ENCODE measurements at places on chromosomes 1 and 21.

- H3K27ac ChIP-seq = no peak overlapping the region
- DNase-seq = no peak
- H3K4me3 ChIP-seq = no peak overlapping the region
- no peaks in the 10 kb centered on the region for H3K27me3 ChIP-seq
- no peaks in the 10 kb centered on the region for H3K4me1 ChIP-seq
Measured at GRCh38 chr1:167808104-167808503, 86.3 kb downstream of the MPZL1 start.

DNA sequence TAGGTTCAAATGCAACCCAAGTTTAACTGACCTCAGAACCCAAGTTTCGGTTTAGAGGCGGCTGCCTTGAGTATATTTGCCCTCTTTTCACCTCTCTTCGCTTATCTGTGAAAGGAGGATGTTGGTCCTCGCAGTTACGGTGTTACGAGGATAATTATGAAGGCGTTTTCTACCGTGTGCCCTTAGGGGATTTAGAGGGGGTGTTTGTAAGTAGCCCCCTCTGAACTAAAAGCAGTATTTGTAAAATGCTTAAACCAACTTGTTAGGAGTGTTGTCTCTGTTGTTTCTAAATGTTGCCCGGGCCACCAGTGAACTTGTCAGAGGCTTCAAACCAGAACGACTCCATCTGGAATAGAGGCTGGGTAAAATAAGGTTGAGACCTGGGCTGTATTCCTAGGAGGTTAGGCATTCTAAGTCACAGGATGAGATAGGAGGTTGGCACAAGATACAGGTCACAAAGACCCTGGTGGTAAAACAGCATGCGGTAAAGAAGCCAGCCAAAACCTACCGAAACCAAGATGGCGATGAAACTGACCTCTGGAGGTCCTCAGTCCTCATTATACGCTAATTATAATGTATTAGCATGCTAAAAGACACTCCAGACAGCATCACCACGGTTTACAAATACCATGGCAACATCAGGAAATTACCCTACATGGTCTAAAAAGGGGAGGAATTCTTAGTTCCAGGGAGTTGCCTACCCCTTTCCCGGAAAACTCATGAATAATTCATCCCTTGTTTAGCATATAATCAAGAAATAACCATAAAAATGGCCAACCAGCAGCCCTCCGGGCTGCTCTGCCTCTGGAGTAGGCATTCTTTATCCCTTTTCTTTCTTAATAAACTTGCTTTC is 1.0 kb upstream of the PSRC1 start:
- H3K4me1 ChIP-seq = peaks cover 23% of the 10 kb centered on the region
- H3K27me3 ChIP-seq = no peaks in the 10 kb centered on the region

DNA sequence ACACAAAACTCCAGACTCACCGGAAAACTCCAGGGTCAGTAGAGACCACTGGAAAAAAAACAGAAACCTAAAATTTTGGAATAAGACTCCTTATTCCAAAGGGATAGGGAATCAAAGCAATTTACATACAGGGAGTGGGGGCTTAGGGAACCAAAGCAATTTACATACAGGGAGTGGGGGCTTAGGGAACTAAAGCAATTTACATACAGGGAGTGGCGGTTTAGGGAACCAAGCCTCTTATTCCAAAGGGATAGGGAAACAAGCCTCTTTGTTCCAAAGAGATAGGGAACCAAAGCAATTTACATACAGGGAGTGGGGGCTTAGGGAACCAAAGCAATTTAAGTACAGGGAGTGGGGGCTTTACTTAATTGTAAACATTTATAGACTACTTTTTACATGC is 28.4 kb upstream of the TTLL7 start:
- H3K36me3 ChIP-seq = no peaks in the 10 kb centered on the region
- H3K4me1 ChIP-seq = no peaks in the 10 kb centered on the region
- no peak overlapping the region for H3K4me3 ChIP-seq
- peaks cover 8% of the 10 kb centered on the region for H3K27me3 ChIP-seq

GRCh38 chr1:216898801-216899200 is 175.6 kb upstream of the ESRRG start:
- no peak for DNase-seq
- peaks cover 12% of the 10 kb centered on the region for H3K4me1 ChIP-seq
- H3K27me3 ChIP-seq = no peaks in the 10 kb centered on the region
- no peak overlapping the region for H3K4me3 ChIP-seq
- H3K36me3 ChIP-seq = no peaks in the 10 kb centered on the region

DNA sequence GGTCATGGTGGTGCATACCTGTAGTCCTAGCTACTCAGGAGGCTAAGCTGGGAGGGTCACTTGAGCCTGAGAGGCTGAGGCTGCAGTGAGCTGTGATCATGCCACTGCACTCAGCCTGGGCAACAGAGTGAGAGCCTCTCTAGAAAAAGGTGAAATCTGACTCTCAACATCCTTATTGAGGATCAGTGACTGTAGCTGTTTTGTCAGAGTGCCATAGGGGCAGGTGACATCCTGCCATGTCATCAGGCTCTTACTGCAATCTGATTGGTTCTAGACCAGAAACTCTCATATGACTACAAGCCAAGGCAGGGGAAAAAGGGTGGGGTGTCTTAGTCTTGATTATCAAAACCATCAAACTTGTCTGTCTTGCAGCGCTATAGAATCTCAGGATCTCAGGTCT is 62.8 kb upstream of the NGF start:
- H3K36me3 ChIP-seq = no peaks in the 10 kb centered on the region
- no peak overlapping the region for H3K4me3 ChIP-seq
- DNase-seq = no peak
- no peaks in the 10 kb centered on the region for H3K4me1 ChIP-seq

DNA sequence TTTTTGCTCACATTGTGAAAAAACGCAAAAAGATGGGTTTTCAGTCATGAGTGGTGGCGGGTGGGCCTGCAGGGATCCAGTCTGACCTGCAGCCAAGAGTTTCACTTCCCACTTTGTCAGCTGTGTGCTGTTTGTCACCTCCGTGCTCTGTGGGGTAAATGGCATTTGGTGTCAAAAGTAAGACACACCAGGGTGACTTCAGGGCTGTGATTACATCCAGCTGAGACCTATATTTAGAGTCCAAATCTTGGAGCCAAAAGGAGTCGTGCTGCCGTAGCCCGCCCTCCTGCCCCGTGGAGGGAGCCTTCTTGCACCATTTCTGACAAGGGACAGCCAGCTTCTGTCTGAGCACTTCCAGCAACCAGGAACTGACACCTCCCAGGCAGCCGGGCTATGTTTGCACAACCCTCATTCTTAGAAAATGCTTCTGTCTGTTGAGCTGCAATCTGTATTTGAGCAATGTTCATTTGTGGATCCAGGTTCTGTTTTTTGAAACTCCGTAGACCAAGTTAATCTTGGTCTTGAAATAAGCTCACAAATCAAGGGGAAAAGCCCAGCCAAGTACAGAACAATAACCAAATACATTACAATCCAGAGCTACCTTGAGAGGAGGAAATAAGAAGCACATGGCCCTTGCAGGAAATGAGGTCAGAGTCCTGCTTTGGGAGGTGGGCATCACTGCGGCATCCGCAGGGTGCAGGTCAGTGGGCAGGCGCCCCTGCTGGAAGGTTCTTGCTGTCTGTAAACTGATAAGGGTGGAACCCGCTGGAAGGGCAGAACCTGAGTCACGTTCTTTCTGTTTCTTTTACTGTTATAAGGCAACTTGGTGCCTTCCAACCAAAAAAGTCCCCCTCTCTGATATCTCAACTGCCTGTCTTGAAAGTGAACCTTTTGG is 14.4 kb downstream of the ABCG1 start:
- H3K27ac ChIP-seq = no peak overlapping the region
- H3K4me1 ChIP-seq = peaks cover 25% of the 10 kb centered on the region
- no peaks in the 10 kb centered on the region for H3K27me3 ChIP-seq
- H3K4me3 ChIP-seq = no peak overlapping the region
- no peaks in the 10 kb centered on the region for H3K36me3 ChIP-seq

DNA sequence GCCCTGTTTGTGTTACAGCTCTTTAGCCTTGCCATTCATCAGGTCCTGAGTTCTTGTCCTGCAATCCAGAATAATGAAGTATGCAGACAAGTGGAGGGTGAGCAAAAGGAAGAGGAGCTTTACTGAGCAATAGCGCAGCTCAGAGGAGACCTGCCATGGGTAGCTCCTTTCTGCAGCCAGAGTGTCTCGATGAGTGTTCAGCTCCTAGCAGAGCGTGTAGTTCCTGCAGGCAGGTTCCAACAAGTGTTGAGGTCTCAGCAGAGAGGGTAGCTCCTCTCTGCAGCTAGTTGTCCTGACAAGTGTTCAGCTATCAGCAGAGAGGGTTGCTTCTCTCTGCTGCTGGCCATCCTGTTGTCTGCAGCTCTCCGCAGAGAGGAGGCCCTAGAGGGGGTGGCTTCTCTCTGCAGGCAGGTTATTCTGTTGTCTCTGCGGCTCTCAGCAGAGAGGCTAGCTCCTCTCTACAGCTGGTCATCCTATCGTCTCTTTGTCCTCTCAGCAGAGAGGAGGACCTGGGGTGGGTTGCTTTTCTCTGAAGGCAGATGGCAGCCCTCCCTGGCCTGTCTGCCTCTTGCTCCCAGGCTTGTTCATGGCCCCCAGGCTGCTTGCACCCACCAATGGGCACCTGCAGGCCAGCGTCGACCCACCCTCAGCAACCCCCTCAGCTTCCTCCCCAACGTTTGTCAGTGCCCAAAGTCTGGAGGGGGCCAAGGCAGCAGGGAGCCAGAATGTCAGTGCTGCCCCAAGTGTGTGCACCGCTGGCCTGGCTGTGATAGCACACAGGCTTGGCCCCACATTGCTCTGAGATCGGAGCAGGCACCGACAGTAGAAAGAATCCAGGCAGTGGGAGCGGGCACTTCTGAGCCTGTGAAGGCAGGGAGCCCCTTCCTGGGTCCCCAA is 112.5 kb upstream of the RUNX3 start:
- H3K4me1 ChIP-seq = peaks cover 5% of the 10 kb centered on the region
- H3K27ac ChIP-seq = no peak overlapping the region
- no peaks in the 10 kb centered on the region for H3K36me3 ChIP-seq
- no peaks in the 10 kb centered on the region for H3K27me3 ChIP-seq
- no peak overlapping the region for H3K4me3 ChIP-seq

GRCh38 chr1:218467101-218468072 is 122.3 kb downstream of the TGFB2 start:
- H3K36me3 ChIP-seq = no peaks in the 10 kb centered on the region
- DNase-seq = no peak
- H3K27ac ChIP-seq = no peak overlapping the region
- peaks cover 14% of the 10 kb centered on the region for H3K4me1 ChIP-seq

GRCh38 chr1:179586107-179586823 is 5.4 kb upstream of the TDRD5 start:
- H3K27me3 ChIP-seq = peaks cover 38% of the 10 kb centered on the region
- H3K4me1 ChIP-seq = peaks cover 2% of the 10 kb centered on the region
- H3K36me3 ChIP-seq = no peaks in the 10 kb centered on the region

GRCh38 chr21:43358940-43359822 is 67.8 kb downstream of the SIK1 start:
- no peak overlapping the region for H3K4me3 ChIP-seq
- H3K4me1 ChIP-seq = peaks cover 6% of the 10 kb centered on the region
- H3K27me3 ChIP-seq = no peaks in the 10 kb centered on the region
- H3K36me3 ChIP-seq = no peaks in the 10 kb centered on the region
- no peak for DNase-seq

GRCh38 chr1:155277902-155278688 is 832 bp downstream of the HCN3 start:
- H3K36me3 ChIP-seq = no peaks in the 10 kb centered on the region
- no peaks in the 10 kb centered on the region for H3K27me3 ChIP-seq
- peaks cover 20% of the 10 kb centered on the region for H3K4me1 ChIP-seq
- peak; percentile 82 for DNase-seq
- no peak overlapping the region for H3K27ac ChIP-seq
- peak overlapping the region; percentile 86 for H3K4me3 ChIP-seq

DNA sequence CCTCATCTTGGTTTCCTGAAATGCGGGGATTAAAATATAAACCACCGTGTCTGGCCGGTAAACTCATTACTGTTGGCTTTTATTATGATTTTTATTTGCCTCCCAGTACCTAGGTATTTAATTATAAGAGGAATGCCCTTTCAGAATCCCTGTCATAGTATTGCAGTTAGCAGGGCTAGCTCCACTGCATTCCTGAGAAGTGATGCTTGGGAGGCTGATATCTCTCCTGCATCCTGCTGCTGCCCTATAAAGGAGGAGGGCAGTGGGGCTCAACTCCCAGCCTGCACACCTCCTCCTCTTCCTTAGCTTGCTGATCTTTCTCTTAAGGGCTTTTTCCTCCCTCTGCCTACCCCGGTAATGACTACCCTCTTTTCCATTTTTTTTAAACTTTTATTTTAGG is 19.9 kb upstream of the DISC1 start:
- H3K4me3 ChIP-seq = no peak overlapping the region
- no peaks in the 10 kb centered on the region for H3K27me3 ChIP-seq
- no peak overlapping the region for H3K27ac ChIP-seq
- no peaks in the 10 kb centered on the region for H3K36me3 ChIP-seq
- no peak for DNase-seq
- H3K4me1 ChIP-seq = peaks cover 2% of the 10 kb centered on the region

GRCh38 chr1:162229549-162229948 is 147.1 kb downstream of the SPATA46 start:
- no peaks in the 10 kb centered on the region for H3K27me3 ChIP-seq
- no peak overlapping the region for H3K4me3 ChIP-seq
- DNase-seq = no peak
- H3K36me3 ChIP-seq = no peaks in the 10 kb centered on the region

- no peaks in the 10 kb centered on the region for H3K27me3 ChIP-seq
- no peaks in the 10 kb centered on the region for H3K4me1 ChIP-seq
- DNase-seq = no peak
- peaks cover 9% of the 10 kb centered on the region for H3K36me3 ChIP-seq
Measured at GRCh38 chr1:167748906-167749305, 27.1 kb downstream of the MPZL1 start.

GRCh38 chr1:147824798-147825197 is 64.4 kb upstream of the GJA5 start:
- H3K27ac ChIP-seq = no peak overlapping the region
- DNase-seq = no peak
- no peak overlapping the region for H3K4me3 ChIP-seq
- H3K4me1 ChIP-seq = no peaks in the 10 kb centered on the region

GRCh38 chr1:237700181-237700580 is 190.5 kb downstream of the ZP4 start:
- H3K4me3 ChIP-seq = no peak overlapping the region
- no peak overlapping the region for H3K27ac ChIP-seq
- H3K27me3 ChIP-seq = no peaks in the 10 kb centered on the region

- H3K4me1 ChIP-seq = no peaks in the 10 kb centered on the region
- no peak overlapping the region for H3K4me3 ChIP-seq
- H3K27ac ChIP-seq = no peak overlapping the region
- no peaks in the 10 kb centered on the region for H3K36me3 ChIP-seq
- no peaks in the 10 kb centered on the region for H3K27me3 ChIP-seq
- DNase-seq = no peak
Measured at GRCh38 chr1:70754701-70755100, 292.9 kb downstream of the PTGER3 start.
